ENCODE measurements at places on chromosomes 6 and 20.

DNA sequence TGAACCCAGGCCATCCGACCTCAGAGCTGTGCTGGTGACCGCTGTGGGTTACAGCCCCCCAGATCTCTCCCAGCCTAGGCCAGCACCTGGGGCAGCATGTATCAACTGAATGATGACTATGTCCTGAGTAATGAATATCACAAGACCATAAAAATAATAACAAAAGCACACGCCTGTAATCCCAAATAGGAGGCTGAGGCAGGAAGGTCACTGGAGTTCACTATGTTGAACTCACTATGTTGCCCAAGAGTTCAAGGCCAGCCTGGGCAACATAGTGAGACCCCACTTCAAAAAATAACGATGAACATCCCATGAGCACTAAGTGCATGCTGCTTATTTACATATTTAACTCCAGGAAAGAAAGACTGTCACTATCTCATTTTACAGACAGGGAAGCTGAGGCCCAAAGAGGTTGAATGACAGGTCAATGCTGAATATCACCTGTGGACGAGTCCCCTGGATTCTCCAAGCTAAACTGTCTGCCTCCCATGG, 92.3 kb downstream of the NFATC2 start:
- DNase-seq = no peak

- peak; percentile 57 for DNase-seq
These were observed 4.9 kb upstream of the ADA start for GRCh38 chr20:44656448-44656847.

GRCh38 chr6:28977341-28978132, 27.6 kb downstream of the ZNF311 start:
- DNase-seq = peak; percentile 33

- no peak for DNase-seq
These were observed 50.3 kb downstream of the TPBG start for GRCh38 chr6:82413868-82414267.

GRCh38 chr20:5670874-5671273, 79.3 kb upstream of the SHLD1 start:
- no peak for DNase-seq

DNA sequence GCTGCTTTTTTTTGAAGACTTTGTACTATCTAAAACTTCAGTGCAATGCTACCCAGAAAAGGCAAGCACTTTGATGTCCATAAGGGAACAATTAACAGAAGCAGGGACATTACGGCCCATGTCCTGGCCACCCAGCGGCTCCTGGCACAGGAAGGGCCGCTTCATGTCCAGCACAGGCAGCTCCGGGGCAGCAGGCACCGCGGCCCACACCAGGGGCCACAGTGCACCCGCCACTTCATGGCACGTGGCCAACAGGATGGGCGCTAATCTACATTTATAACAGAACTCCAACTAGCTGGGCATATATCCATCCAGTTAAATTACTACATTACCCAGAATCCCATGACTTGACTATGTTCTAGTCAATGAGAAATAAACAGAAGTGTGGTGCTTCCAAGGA, 198.2 kb upstream of the ID4 start:
- DNase-seq = no peak

GRCh38 chr6:17365961-17366360, 27.4 kb upstream of the CAP2 start:
- DNase-seq = no peak

DNA sequence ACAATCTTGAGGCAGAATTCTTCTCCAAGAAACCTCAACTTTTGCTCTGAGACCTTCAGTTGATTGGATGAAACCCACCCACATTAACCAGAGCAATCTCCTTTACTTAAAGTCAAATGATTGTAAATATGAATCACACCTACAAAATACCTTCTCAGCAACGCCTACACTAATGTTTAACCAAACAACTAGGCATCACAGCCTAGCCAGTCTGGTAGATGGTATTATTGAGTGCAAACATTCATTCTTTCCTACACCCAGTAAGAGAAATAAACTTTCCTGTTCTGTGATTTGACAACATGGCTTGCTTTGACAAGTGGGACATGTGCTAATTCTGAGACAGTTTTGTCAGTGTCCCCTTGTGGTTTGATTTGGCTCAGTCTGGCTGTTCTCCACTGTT, 252.2 kb downstream of the HACE1 start:
- no peak for DNase-seq

GRCh38 chr20:62215991-62216635, 4.0 kb downstream of the HRH3 start:
- DNase-seq = no peak

- no peak for DNase-seq
These were observed 134.5 kb downstream of the VEGFA start for GRCh38 chr6:43904311-43905123.

GRCh38 chr6:70310063-70310694, 7.3 kb upstream of the COL9A1 start:
- peak; percentile 65 for DNase-seq

DNA sequence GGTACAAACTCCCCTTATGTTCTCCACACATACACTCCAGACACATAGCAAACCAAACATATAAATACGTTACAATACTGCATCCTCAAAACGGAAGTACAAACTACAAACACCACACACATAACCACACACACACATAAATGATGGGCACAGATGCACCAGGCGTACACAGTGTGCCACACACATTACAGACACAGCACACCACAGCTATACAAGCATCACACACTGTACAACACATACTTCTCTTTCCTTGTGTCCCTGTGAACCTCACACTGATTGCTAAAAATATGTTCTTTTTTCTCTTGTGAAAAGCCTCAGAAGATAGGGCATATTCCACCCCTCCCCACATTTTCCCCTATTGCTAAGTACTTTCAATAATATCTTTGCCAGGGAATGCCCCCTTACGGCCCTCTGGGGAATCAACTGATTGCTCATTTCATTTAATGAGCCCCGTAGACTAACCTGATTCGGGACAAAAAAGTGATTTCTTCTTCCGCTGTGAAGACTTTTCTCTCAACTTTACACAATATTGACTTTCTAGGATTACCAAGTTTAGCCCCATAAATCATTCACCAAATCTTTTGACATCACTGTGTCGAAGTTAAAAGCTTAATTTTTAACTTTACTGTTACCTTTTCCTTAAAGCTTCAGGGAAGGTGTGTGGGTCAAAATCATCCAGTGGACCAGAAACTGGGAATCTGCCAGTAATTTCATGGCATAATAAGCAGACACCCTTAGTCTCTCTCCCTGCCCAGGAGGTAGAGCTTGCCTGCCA, at the start of gene SLC17A1:
Gene SLC17A1, minus strand, starts transcription at position 521 of the 775 bp plus-strand sequence. CDS start 1,495 bp downstream, outside the sequence.
- DNase-seq = no peak

- DNase-seq = peak; percentile 83
These were observed 312.5 kb downstream of the EYA4 start for GRCh38 chr6:133553652-133554051.

DNA sequence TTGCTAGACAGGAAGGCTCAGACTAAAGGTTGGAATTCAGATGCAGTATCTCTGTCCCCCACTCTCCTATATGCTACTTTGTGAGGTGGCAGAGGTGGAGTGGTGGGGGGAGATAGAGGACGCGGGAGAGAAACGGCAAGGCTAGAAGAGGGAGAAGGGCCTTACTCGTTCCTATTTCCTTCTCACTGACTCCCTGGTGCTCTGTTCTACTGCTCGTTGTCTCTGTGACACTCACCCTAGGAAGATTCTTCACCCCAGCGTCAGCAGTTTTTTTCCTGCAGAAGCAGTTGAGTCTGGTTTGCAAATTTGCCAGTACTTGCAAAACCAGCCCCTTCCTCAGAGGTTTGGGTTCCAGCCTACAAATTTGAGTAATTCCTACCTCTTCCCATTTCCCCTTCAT, 801.1 kb upstream of the SLC35B3 start:
- DNase-seq = no peak

GRCh38 chr20:57872816-57873409, 163.1 kb upstream of the PMEPA1 start:
- no peak for DNase-seq

GRCh38 chr6:150857062-150857944, 8.2 kb upstream of the MTHFD1L start:
- DNase-seq = peak; percentile 96

DNA sequence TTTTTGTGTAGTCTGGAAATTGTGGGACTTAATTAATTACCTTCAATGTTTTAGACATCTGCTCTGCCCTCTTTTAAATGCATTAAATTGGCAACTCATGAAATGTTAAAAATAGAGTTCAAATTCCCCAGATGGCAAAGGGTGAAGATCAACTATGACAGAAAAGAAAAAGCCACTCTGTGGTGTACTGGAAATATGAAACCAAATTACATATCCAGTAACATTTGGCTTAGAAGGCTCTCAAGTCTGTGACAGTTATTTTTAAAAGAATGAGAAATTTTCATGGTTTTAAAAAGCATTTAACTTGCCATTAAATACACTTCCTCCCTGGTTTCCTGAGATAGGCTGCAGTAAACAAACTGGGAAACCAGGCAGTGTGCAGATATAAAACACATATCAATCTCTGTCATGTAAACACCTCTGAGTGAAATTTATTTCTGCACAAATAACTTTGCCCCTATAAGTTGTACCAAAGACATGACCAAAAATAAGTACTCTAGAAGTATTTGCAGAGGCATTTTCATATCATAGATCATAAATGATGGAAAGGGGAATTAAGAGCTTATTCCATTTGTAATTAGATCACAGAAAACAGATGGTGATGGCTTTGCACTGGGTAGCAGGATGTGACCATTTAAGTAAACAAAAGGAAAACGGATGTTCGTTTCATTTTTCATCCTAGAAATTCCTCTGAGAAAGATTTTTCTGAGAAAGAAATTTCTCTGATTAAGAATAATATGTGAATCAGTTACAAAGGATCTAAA, 360.1 kb downstream of the SAMD5 start:
- DNase-seq = no peak

GRCh38 chr6:40819182-40819834, 219.7 kb downstream of the UNC5CL start:
- no peak for DNase-seq

- no peak for DNase-seq
These were observed 24.8 kb downstream of the GNAS start for GRCh38 chr20:58877050-58877975.

DNA sequence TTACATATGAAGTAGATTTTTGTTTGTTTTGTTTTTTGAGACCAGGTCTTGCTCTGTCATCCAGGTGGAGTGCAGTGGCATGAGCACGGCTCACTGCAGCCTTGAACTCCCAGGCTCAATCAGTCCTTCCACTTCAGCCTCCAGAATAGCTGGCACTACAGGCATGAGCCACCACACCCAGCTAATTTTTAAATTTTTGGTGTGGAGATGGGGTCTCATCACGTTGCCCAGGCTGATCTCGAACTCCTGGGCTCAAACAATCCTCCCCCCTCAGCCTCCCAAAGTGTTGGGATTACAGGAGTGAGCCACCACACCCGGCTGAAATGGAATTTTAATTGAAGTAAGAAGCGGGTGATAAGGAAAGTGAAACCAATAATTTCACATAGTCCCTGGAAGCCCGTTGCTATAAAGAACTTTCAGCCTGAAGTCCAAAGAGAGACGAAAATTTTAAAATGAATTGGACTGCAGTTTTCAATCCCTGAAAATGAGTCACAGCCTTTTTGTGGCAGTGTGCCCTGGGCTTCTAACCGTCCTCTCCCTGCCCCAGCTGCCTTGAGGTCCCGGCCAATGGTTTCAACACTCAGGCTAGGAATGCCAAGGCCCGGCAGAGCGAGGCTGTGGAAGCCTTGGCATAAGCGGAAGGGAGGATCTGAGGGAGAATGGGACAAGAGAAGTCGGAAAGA, 757 bp downstream of the RAET1E start:
- peak; percentile 94 for DNase-seq

DNA sequence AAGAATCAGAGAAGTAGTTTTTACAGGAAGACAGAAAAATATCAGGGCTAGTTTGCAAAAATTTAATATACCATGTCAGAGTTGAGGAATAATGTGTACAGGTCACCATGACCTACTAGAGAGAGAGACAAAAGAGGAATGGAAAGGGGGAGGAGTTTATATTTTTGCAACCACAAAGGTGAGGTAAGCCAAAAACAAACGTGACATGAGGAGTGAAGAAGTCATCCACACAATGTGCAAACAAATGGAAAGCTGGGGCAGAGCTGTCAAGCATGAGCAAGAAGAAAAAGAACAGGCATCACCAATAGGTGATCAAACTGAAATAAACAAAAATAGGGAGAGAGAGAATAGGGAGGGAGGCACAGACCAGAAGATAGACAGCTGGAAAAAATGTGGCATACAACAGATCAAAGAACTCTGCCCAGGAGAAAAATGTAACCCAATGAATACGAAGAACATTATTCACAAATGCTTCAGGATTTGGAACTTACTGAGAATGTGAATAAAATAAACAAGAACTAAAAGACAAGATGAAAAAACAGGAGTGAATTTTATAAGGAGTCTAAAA, 15.5 kb downstream of the RARS2 start:
- no peak for DNase-seq

DNA sequence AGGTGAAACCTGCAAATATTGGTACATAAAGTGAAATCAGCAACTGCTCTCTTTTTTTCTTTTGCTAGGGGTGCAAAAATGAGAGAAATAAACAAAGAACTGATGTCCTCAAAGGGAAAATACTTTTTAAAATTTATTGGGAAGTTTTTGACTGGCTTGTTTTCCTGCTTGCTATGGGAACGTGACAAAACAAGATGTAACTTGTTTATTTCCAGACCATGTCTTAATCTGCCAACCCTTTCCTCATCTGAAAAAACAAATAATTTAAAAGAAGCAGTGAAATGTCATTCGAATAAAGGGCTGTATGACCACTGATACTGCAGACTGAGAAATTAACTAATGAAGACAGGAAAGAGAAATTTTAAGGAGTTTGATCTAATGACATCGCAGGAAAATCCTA, 221.9 kb downstream of the CBLN4 start:
- no peak for DNase-seq

DNA sequence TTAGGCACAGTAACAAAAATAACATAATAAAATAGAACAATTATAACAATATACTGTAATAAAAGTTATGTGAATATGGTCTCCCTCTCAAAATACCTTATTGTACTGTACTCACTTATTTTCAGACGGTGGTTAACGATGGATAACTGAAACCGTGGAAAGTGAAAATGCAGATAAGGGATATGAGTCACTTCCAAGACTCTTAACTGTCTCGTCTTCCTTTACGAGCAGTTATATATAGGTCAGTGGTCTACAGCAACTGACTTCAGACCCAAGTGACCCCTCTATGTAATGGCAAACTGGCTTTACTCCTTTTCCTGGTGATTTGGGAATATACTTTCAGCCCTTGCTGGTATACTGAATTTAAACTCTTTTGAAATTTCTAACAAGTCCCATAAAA, 261.4 kb downstream of the SLC35F1 start:
- no peak for DNase-seq

DNA sequence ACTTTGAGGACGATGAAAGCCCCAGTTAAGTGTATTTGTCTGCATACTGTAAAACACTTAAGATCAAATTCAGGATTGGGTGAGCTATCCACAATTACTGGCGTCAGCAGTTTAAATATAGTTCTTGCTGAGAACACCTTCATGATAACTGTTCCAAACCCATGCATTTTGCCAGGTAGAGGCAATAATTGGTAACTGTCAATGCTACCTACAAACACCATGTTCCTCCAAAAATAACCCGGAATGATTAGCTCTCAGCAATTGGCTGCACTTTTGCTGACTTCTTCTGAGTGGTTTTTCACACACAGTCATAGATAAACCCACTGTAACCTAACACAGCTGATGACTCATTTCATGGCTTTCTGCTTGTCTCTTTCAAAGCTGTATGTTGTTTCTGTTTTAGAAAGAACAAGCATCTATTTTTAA, 1358.6 kb upstream of the GJE1 start:
- peak; percentile 81 for DNase-seq

GRCh38 chr6:53961679-53962370, 149.4 kb upstream of the MLIP start:
- DNase-seq = peak; percentile 49
